ENCODE measurements at places on chromosomes 2 and 18. TPM values are rescaled to one million over a fixed set of nuclear protein-coding genes. Genes with fewer than 3 reads are reported as not detected.

Gene FBXO15
- 7.0 TPM for total RNA-seq

- no peak for DNase-seq
These were observed 155.6 kb downstream of the EML6 start for GRCh38 chr2:54879032-54879431.

DNA sequence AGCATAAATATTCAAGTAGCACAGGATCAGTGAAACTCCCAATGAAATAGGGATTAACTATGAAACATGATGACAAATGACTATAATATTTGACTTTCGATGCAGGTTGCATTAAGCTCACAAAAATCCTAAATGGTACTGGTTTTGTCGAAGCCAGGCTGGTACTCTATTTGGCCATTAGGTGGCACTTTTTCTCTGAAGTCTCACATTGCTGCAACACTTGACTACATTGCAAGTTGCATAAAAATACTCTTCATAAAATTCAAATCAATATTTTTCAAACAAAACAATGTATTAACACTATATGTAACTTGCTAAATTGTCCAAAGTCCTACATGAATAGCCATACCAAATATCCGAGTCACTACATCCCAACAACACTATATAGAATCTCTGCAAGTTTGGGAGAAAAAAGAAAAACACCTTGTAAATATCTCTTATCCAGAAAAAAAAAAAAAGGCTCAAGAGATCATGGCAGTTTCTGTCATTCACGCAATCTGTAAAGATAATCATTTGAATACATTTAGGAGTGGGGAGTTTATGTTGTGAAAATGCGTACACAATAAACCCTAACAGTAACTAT, 9.5 kb downstream of the RTTN start:
- no peak for DNase-seq

Gene PDE1A
- 84.4 TPM for total RNA-seq

GRCh38 chr2:119431155-119431975, at the start of gene TMEM37:
TMEM37 (plus strand) TSS chr2:119431854; CDS start chr2:119431904, 50 bp downstream.
- DNase-seq, result no peak

Gene LRRC30
- total RNA-seq, result not detected

Gene RHOB
- 312 TPM for total RNA-seq

Data from dorsolateral prefrontal cortex (tissue), 122 donors.